ENCODE measurements at places on chromosomes 1 and 21.

DNA sequence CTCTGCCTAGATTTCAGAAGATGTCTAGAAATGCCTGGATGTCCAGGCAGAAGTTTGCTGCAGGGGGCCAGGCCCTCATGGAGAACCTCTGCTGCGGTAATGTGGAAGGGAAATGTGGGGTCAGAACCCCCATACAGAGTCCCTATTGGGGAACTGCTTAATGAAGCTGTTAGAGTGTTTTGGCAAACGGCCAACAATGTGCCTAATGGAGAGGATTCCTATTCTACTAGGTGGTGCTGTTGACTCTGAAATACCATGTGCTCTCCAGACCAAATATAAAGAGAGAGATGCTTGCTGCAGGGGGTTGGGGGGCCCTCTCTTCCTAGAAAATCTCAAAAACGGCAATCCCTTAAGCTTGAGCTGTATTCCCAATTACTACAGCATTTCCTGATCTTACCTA, 57.1 kb upstream of the DR1 start:
- no peak for DNase-seq

GRCh38 chr1:27445177-27445936, 44.6 kb downstream of the WASF2 start:
- no peak for DNase-seq

- DNase-seq, result no peak
These were observed 709.9 kb downstream of the KCNT2 start for GRCh38 chr1:195898373-195898772.

DNA sequence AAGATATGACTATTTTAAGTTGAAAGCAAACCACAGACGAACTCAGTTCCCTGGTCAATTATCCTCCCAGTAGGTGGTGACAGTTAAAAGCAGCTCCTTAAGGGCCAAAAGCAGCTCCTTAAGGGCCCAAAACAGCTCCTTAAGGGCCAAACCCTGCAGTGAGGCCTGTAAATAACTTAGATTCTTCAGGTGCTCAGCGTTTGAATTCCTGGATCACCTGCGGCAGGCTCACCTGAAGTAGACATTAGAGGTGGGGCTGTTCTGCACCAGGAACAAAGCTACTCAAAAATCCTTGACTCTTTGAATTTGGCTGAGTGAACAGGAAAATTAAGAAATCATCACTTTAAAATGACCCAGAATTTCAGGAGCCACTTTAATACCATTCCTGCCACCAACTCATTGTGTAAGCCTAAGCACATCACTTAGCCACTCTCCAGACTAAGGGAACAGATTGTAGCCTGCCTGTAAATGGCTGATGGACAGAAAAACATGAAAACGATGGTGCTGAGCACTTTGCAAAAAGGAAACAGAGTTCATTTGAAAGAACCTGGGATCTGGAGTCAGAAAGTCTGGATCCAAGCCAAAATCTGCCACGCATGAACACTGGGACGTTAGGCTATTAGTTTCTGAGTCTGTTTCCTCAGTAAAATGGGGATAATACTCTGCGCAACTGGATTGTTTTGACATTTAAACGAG, 126.9 kb downstream of the LRIG2 start:
- DNase-seq, result no peak

GRCh38 chr1:215824245-215824644, 257.1 kb downstream of the KCTD3 start:
- no peak for DNase-seq

DNA sequence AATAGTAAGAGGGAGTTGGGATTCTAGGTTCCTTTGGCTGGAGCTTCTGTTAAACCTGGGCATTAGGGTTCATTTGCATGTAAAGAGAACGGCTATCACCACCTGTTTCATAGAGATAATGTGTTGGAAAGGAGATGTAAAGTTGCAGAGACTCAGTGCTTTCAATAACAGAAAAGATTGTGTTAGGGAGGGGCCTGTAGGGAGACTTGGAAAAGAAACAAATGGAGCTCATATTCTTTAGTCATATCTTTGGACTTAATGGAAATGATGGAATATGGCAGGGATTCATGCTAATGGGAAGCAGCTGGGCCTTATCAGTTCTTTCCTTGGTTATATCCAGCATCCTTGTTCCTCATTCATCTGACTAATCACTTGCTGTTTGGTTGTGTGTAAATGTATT, 144.9 kb downstream of the CD247 start:
- no peak for DNase-seq

DNA sequence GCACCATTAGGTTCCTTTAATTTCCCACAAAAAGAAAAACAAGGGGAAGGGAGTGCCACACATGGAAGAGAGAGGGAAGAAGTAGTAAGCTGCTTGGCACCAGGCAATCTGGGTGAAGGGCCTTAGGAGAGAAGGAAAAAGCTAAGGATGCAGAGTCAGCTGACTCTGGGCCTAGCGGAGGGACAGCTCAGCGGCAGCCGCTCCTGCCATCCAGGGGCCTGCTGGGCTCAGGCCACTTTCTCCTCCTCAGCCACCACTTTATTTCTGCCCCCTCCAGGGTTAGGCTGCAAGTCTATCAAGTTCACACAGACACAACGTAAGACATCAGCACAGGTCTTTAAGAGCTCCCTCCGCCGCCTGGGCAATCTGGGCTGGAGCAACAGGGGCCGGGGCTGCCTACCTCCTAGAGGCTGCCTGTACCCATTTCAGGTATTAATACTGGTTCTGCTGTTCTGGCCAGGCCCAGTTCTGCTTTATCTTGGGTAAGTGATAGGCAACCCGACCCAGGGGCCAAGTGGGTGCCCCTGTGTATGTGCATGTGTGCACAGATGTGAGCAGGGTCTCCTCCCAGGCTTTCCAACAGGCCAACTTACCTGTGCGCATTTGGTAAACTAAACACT, 53.6 kb downstream of the SLC45A1 start:
- no peak for DNase-seq

DNA sequence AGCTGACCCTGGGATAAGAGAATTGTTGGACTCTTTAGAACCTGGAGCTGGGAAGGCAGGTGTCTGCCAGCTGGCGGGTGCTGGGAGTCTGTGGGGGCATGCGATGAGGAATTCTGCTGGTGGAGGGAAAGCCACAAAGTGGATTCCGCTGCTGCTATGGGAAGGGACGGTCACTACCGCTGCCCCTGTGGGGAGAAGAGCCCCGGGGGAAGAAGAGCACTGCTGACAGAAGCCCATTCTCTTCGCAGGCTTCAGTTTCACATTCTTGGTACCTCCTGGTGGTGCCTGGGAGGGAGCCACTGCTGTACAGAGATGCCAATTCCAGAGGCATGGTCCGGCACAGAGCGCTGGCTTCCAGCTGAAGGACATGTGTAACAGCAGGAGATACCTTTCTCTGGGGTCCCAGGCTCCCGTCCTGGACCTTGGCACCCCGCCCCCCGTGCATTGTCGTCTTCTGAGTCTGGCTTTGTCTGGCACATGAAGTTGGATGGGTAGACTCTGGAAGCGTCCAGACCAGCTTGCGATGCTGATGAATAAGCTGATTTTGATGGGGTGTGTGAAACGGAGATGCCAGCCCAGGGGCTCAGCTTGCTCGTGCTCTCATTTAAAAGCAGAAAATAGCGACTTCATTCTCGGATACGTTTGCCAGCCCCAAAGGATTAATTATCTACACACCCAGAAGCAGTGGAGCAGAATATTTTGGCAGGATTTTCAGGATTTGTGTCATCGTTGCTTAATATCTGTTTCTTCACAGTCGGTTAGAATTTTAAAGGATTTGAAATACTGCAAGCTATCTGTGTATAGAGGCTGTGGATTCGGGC, 13.2 kb downstream of the PDXK start:
- no peak for DNase-seq

DNA sequence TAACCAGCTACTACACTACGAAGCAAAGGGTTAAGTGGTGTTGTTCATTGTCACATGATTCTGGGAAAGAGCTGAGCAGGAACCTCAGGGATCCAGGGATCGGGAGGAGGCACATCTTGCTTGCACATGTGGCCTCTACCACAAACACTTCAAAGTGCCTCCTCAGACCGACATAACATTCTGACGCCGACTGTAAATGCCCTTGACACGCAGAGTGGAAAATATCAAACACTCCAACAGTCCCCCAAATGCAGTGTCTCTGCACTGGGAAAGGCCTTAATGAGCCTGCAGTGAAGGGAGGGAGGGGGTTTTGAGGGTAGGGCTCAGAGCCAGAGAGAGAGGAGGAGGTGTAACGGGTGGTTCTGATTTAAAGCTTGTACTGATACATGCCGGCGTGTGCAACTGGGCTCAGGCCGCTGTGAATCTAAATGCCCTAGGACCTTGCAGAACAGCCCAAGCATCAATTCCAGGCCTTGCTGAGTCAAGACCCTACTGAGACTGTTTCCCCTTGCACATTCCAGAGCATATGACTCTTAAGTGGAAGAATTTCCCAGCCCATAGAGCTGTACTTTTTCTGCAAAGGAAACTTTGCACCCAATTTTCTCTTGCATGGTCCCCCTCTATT, 163.7 kb downstream of the NTMT2 start:
- no peak for DNase-seq

DNA sequence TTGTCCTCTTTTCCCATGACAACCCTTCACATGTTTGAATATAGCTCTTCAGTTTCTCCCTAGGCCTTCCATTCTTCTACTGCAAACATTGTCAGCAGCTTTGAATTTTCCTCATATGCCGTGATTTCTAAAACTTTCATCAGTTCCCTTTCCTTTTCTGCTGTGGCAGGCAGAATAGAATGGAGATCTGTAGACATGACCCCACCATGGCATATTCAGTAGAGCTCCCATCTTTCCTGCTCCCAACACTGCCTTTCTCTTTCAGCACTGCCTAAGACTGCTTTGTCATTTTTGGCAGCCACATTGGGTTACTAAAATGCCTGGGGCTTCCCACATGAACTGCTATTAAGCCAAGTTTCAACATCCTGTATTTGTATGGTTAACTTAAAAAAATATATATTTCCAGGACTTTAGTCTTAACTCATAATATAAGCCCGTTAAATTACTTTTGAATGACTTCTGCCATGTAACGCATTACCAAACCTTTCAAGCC, 60.9 kb downstream of the TBX19 start:
- no peak for DNase-seq

GRCh38 chr1:210709701-210710100, 381.0 kb downstream of the HHAT start:
- DNase-seq, result no peak

DNA sequence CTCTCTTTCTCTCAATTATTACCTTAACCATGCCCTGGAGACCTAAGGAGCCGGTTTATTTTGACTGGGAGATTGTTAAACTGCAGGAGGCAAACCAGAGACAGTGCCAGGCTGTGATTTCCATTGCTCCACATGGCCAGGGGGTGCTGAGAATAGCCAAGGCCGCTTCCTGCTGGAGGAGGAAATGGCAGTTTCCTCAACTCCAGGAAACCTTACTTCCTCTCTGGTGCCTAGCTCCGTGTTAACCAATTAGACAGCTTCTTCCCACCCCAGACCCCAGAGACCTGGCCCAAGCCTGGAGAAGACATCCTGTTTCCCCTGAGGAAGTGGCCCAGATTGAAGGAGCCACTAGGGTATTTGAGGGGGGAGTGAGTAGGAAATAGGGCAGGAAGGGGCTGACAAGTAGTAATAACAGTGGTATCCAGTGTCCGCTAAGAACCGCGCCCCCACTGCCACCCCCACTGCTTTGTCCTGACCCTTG, 161.2 kb downstream of the PLPP3 start:
- no peak for DNase-seq

DNA sequence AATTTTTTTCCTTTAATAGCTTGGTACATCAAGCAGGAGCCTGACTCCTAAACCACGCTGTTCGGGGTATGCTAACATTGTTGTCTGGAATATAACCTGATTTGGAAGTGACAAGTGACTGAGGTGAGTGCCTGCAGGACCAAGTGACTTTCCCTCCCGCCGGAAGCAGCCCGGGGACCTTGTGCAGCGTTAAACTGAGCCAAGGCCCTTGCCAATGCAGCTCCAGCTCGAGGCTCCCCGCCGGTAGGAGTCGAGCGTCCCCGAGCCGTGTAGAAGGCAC, 716 bp upstream of the MTARC1 start:
- DNase-seq, result no peak

Data from activated T-helper 1 cell treated with anti-CD3 and anti-CD28 coated beads, Interleukin-2, amount 50 U/mL, for 16 hours (primary cell).